DMS79 (cell line): ENCODE measurements at places on chromosomes 12 and 14.

DNA sequence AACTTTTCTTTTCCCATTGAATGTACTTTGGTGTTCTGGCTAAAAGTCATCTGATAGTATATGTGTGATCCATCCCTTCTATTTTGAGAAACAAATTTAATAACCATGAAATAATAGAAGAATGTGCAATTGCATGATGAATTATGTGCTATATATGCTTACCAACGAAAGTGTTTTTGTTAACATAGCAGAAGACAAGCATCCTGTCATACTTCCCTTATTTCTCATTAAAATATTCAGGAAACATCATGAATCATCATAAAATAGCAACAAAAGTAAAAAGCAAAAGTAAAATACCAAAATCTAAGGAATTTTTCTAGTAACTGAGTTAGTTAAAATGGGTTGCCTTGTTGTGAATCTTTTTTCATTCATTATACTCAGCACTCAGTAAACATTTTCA lies 409.0 kb upstream of the PDE3A start:
- DNase-seq: no peak

DNA sequence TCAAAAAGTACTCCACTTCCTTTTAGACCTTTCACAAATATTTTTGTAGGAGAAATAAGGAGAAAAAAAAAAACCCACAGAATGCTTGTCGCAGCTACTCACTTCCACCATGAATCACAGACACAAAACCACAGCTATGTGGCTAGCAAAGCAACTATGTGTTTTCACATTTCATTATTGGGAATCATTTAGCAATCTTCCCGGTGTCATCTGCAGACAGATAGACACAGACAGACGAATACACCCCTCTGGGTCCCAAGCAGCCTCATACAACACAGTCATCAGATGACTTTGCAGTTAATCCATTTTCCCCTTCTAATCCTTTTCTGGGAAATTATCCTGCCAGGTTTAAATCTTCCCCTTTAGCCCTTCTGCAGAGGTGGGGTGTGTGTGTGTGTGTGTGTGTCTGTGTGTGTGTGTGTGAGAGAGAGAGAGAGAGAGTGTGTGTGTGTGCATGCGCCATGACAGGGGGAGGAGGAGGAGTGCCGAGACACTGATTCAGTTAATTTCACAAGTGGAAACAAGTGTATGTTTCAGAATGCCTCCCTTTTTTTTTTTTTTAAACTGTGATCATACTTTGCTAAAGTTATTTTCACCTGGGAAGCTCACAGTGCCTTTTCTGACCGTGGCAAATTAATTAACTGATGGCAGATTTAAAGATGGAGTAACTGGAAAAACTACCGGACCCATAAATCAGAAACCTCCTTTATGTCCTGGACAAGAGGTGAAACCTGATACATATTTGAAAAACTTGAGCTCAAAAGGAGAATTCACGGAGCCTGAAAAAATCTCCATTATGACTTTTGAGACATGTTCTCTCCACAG lies 39.9 kb downstream of the LTBP2 start:
- peak; percentile 62 for DNase-seq

GRCh38 chr12:58026426-58026825 lies 85.1 kb downstream of the ATP23 start:
- no peak for DNase-seq

DNA sequence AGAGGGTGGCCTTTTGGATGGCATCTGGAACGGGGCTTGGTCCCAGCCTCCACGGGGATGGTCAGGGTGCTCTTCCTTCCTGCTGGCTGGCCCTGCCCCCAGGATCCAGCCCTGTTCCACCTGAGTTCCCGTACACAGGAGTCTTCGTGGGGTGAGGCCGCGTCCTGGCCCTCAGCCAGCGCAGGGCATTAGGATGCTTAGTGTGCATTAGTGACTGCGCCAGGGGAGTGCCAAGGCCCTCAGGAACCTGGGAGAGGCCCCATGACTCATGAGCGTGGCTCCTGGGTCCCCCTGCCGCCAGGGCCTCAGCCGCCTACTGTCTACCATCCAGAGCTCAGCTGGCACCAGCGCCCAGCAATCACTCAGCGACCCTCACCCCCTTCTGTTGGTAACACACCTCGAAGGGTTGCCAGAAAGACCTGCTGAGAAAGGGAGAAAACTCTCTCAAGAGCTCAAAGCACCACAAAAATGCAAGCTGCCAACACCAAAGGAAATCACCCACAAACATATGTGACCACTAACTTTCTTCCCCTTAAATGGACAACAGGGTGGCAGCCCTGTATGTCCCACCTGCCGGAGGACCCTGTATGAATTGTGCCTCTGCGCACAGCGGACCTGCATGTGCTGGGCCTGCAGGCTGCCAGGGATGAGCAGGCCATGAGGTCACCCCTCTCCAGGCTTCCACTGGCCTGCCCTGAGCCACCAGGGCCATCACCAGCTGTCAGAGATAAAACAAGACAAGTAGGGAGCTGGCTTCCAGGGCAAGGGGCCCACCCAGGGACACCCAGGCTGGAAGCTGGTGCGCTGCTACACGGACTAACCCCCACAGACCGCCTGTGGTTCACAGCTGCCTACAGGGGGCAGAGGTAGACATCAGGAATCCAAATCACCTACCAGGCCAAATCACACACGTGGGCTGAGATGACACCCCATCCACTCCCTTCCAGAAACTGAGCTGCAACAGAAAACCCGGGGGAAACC lies 28.7 kb downstream of the CCDC85C start:
- peak; percentile 87 for DNase-seq

GRCh38 chr14:99194136-99194535 lies 77.9 kb downstream of the BCL11B start:
- DNase-seq: no peak

DNA sequence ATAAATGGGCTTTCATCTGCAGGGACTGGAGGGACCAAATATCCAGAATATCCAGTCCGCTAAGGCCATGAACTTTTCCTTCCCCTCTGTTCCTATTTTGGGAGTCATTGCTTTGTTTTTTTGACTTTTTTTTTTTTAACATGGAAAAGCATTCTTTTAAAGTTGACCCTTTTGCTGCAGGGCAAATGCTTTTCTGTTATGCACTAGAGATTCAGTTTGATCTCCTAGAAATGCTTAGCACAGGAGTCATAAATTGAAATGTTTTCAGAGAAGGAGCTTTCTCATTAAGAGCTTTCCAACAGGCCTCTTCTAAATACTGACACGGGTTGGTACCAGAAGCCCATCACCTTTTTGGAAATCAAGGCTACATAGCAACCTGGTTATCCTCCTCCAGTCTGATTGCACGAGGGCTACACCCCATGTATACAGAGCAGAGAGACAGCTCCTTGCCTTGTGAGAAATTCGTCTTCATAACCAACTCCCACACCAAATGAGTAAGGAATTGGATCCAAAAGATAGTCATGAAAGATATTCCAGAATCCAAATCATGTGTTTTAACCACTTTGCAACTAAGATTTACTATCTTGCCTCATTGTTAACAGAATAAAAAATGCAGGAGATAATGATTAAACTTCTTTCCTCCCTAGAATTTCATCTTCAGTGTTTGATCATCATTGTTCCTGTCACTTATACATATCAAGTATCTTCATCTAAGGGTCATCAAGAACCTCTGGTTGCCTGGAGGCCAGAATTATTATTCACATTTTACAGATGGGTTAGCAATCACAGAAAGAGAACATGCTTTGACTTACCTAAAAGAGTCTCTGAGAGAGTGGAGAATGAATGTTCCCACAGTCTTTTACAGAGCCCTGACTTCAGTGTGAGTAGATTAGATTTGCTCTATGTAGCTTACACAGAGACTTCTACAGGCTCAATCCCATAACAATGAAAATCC lies 389.4 kb downstream of the ZFP36L1 start:
- DNase-seq: no peak

DNA sequence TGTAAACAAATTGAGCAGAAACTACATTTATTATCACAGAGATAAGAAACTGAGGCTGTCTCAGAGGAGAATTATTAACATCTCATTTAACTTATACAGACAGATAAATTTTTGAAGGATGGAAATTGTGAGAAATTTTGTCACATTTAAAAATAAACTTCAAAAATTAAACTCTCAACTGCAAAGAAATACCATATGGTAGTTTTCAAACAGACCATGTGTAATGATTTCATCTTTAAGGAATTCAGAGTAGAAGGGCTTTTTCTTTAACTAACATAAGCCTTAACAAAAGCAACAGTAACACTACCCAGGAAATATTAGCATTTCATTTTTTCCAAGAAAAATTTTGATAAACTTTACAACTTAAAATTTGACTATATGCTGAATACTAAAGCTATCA lies 26.6 kb downstream of the NUP37 start:
- no peak for DNase-seq

GRCh38 chr14:105075379-105076295 lies 10.4 kb upstream of the GPR132 start:
- peak; percentile 65 for DNase-seq

DNA sequence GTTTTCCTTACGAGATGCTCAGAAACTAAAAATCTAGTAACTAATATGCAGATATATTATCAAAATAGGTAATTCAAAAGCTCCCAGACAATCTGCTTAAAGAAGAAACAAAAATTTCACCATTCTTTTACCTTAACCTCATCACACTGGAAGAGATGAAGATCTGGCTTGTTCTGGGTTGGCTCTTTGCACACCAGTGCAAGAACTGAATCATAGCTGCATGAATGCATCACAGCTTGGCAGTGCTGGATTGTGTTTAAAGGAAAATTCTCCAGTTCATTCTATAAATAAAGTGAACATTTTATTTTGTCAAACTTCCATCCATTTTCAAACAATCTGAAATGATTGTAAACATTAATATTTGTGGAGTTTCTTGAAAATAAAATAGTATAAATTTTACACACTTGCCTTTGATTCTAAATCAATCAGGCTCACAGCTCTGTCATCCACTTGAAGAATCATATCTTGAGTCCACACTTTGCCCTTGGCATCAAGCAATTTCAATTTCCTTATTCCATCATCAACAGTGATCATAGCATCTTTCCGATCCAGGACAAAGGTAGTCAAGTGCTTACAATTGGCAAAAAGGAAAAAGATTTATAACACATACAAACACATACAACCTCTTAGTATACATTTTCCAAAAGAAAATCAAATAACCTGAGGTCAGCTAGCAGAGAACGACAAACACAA lies 119.8 kb downstream of the EPS8 start:
- no peak for DNase-seq

DNA sequence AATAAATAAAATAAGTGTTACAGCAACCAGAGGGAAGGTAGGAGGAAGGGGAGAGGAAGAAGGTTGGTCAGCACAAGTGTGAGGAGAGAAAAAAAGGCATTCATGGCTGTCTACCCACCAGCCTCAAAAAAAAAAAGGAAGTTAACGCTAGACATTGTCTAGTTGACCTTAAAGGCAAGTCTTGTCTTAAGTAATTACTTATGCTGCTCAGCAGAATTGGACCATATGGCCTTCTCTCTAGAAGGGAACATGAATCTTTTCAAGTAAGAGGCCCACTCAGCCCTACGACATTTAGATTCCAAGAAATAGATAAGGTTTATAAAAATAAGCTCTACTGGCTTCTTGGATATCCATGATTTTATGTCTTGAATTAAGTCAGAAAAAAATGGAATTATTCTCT lies 172.7 kb downstream of the ETNK1 start:
- DNase-seq: no peak

DNA sequence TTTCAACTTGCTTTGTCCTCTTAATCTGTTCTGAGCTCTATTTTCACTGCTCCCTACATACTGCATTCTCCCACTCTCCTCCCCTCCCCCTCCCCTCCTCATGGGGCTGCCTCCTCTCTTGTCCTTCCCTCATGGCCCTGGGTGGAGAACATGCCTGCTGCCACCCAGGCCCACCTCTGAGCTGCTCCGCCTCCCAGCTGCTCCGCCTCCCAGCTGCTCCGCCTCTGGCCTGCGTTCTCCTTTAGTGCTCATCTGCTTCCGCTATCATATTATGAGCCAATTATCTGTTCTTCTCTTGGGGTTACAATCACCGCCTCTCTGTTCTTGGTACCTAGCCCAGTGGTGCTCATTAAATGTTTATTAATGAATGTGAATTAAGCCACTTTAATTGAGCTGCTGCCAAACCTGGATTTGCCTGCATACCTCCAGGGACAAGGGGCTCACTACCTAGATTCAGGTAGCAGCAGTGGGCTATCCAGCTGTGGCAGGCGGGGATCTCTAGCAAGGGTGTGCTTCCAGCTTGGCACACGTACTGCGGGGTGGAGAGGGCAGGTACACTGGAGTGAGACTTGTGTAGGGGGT lies 32.0 kb upstream of the FAM181A start:
- DNase-seq: no peak

DNA sequence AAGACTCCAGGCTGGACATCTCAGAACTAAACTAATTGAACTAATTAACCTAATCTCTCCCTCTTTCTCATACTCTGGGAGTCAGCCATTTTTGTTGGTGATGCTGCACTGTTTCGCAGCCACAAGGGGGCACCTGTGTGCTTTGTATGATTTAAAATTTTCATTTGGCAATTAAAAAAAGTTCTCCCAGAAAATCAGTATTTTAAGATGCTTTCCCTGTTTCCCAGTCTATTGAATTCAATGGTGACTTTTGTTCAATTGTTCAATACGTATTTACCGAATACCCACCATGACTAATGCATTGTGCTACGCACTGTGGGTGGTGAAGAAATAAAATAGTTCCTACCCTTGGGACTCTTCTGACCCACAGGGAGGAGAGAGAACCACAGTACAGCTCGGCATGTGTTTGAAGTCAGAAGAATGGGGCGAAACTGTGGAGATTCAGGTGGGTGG lies 63.7 kb downstream of the ZNF664 start:
- DNase-seq: no peak

DNA sequence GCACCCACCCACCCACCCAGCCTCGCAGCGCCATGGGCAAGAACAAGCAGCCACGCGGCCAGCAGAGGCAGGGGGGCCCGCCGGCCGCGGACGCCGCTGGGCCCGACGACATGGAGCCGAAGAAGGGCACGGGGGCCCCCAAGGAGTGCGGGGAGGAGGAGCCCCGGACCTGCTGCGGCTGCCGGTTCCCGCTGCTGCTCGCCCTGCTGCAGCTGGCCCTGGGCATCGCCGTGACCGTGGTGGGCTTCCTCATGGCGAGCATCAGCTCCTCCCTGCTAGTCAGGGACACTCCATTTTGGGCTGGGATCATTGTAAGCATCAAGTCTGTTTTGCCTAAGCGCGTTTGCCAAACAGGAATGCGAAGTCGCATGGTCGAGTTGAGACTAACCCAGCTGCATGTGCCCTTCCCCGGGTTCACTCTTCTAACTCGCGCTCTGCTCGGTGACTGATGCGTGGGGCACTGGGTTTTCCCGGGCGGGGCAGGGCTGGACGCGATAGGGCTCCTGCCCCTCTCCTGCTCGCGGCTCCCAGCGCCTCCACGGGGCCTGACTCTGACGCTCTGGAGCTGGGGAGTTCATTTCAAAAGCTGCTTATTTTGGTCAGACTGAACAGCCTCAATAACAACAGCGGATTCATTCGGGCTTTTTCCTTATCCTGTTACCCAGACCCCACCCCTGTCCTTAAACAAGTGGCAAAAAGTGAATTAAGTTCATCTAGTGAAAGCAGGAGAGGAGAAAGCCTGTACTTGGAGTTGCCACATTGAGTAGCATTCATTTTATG lies 458 bp downstream of the SSPN start:
- no peak for DNase-seq

DNA sequence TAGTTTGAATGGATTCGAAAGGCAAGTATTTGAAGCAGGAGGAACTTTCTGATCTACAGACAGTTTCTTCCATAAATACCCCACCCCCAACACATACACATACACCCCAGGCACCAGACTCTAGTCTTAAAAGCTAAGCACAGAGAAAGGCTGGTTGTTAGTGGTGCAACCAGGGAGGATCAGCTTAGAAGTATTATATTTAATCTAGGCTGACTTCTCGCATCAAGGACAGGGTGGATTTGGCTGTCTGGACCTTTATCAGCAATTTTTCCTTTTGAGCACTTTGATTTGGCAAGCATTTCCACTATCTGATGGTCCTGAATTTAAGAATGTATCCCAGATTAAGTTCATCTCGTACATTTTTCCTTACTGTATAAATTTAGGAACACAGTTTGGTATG lies 1489.8 kb upstream of the FLRT2 start:
- DNase-seq: no peak
